Right ventricle myocardium superior (tissue), 1 donor: ENCODE measurements at places on chromosomes 4 and X. TPM values are rescaled to one million over a fixed set of nuclear protein-coding genes. Genes with fewer than 3 reads are reported as not detected.

The UCP1 gene
- not detected for total RNA-seq

The DGKK gene
- not detected for total RNA-seq

The FRMD7 gene
- total RNA-seq, result not detected

The GBA3 gene
- total RNA-seq, result not detected

The NDNF gene
- 8.1 TPM for total RNA-seq

The DOK7 gene
- 33.7 TPM for total RNA-seq

The RADX gene
- total RNA-seq, result 0.97 TPM

The CENPVL2 gene
- total RNA-seq, result not detected

The NEUROG2 gene
- total RNA-seq, result not detected

The IL3RA gene
- 6.4 TPM for total RNA-seq

The TSPAN7 gene
- total RNA-seq, result 26.6 TPM

The SPACA5 gene
- not detected for total RNA-seq

The CASK gene
- 12.4 TPM for total RNA-seq

The ASB12 gene
- total RNA-seq, result 2.7 TPM

The TMPRSS11D gene
- not detected for total RNA-seq

The QRFPR gene
- total RNA-seq, result 0.78 TPM

The CHST7 gene
- total RNA-seq, result 14.2 TPM

The ADH1A gene
- total RNA-seq, result 0.83 TPM

The PPARGC1A gene
- total RNA-seq, result 82.8 TPM

The BEND2 gene
- not detected for total RNA-seq
